Activated CD4-positive, CD25-positive, alpha-beta regulatory T cell treated with anti-CD3 and anti-CD28 coated beads, Interleukin-2, amount 50 U/mL, for 16 hours (primary cell): ENCODE measurements at places on chromosomes 12 and 14.

DNA sequence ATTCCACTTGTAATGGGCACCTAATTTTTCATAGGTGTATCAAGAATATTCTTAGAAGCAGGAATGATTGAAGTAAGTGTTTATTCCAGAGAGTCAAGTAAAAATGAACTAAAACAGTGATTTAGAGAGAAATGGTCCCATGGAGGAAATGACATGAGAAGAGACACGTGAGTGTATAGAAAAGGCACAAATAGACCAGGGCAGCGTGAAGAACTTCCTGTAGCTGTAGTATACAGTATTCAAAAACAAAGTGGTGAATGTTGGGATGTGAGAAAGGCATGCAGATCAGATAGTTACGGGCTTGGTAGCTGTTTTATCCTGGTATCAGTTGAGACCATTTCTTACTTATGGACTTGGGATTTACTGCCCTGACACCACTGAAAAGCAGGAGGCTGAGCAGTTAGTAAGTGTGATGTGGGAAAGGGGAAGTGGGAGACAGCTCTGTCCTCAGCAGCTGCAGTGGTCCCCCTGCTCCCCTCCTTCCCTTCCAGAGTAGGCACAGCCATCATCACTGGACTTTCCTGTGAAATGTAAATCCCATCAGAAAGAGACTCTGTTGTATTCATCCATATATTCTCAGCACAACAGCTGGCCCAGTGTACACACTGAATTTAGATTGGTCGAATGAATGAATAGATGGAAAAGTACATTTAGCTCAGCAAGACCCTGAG lies 16.8 kb upstream of the TESPA1 start:
- DNase-seq, result no peak

GRCh38 chr12:46915082-46915481 lies 89.3 kb upstream of the SLC38A4 start:
- no peak for DNase-seq

GRCh38 chr14:58540749-58541632 lies 96.8 kb upstream of the DACT1 start:
- no peak for DNase-seq

- no peak for DNase-seq
Observed at GRCh38 chr12:101923045-101923718, 45.8 kb downstream of the DRAM1 start.

GRCh38 chr14:92105893-92106142 lies 564 bp downstream of the ATXN3 start:
- no peak for DNase-seq

DNA sequence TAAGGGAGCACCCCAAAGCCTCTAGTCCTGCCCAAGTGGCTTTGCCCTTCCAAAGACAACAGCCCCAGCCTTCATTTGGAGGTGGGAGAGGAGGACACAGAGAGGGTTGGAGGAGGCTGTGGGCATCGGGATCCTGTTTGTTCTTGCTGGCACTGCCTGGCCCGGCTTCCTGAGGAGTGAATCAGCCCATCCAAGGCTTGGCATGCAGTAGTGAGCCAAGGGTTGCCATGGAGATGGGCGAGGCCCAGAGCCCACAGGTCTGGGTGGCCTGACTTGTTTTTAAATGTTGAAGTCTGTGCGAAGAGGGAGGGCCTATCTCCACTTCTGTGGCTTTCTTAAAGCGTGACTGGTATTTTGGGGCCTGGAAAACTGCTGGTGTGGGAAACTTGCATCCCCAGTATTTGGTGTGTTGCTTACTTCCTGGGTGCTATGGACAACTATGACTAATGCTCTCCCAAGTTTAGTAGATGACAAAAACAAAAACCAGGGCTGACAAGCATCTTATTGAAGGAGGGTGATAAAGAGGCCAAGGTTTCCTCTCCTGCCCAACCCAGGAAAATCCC lies 15.8 kb downstream of the CD9 start:
- DNase-seq, result no peak

- no peak for DNase-seq
Observed at GRCh38 chr12:19527866-19528265, 88.6 kb downstream of the AEBP2 start.

DNA sequence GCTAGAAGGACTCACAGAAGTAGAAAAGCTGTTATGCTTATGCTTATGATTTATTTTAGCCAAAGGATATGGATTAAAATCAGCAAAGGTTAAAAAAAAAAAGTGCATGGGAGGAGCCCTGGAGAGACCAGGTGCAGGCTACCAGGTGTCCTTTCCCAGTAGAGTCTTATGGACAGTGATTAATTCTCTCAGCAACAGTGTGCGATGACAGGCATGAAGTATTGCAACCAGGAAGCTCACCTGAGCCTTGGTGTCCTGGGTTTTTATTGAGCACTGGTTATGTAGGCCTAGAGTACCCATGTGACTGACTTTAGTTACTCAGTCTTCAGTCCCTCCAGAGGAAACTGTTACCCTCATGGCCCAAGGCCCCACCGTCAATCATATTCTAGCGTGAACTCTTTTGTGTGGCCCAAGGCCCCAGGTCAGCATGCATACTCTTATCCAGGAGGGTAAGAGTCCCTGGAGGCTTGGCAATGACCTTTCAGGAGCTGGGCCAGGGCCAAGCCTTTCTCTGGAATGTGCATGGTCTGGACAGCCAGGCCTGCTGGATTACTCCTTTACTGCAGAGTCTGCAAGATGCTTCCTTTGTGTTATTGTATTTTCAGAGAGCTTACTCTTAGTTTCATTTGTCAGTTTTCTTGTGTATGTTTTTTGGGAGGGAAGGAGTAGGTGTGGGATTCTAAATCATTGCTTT lies 69.6 kb upstream of the RD3L start:
- DNase-seq, result no peak

DNA sequence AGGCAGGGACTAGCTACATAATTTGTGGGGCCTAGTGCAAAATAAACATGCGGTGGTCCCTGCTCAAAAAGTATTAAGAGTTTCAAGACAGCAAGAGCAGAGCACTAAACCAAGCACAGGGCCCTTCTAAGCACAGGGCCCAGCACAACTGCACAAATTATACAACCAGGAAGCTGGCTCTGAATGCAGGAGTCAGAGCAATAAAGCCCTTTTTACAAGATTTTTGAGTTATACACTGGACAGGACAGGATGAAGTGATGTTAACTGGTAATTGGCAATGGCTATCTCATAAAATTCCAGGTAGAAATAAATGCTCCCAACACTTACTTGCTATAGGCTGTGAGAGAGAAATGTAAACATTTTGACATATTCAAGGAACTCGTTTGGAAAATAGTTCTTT lies 86.2 kb upstream of the GPHB5 start:
- DNase-seq, result no peak

DNA sequence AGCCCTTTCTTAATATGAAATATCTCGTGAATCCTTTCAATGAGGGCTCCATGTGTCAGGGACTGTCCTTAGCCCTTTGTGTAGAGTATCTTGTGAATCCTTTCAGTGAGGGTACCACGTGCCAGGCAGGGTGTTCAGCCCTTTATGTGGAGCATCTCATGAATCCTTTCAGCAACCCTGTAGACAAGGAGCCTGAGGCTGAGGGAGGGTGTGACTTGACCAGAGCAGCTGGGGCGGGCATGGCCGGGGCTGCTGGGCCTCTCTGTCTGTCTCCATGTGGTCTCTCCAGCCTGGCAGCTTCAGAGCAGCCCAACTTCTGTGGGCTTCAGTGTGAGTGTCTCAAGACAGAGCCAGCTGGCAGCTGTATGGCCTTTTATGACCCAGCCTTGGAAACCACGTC lies 140.2 kb downstream of the AACS start:
- DNase-seq, result no peak

- DNase-seq, result no peak
Observed at GRCh38 chr12:130663514-130663913, 52.6 kb downstream of the RIMBP2 start.

DNA sequence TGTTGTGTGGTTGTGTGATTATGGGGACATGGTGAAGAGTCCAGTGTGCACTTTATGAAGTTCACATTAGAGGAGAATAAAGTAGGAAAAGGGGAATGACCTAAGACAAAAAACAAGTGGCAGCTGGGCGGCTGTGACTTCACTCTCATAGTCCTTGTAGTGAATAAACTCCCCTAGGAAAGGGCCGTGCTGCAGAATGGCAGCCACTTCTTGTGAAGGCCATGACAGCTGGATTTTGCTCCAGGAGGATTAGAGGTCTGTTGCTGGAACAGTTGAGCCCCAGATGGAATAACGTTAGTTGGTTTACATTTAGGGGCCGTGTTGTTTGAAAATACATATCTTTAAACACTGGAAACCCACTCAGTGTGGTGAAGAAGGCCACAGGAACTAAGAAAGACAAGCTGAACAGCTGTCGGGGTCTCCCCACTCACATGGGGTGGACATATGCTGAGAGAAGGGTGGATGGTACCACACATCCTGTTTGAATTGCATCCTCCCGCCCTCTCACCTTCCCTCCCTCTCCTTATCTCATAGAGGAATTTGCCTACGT lies 276.9 kb downstream of the CACNA1C start:
- no peak for DNase-seq

GRCh38 chr12:1744932-1745331 lies 54.1 kb downstream of the ADIPOR2 start:
- no peak for DNase-seq

DNA sequence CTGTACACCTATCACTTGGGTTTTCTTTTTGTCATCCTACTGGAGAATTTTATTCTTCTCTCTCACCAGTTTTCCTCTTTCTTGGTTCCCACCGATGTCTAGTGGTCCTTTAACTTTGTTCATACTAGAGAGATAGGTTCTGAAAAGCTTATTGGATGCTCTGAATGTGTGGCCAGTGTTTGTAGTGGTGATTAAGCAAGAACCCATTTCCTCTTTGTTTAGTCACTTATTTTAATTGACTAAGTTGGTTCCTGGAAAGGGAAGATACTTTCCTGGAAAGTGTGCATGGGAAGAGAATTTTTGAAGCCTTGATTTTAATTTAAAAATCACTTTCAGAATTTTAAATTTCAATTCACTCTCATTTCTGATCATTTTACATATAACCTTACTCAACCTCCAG lies 127.2 kb downstream of the OTOGL start:
- no peak for DNase-seq

DNA sequence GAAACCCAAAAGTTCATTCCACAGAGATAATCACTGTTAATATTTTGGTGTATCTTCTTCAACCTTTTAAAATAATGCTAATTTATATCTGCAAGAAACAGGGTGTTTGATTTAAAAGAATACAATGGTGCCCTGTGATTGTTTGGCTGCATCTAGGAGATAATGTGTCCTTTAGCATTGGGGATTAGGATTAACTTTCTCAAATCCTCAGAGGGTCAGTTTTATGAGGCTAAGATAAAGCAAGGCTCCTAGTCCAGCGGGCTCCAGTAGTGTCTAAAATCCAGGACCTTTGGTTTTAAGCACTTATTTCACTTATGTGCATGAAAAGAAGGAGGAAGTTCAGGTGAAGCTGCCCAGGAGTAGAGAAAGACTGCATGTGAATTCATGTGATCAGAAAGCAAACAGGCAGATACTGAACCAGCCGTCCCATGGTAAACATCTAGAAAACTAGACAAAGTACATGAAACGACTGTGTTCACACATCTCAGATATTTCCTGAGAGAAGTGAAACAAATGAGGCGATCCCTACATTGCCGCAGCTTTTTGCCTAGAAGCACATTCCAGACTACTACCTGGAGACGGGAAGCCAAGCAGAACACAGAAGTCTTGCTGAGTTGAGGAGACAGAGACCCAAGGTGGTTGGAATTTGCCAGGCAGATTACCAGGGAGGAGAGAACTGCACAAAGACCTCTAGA lies 129.1 kb upstream of the MAX start:
- DNase-seq, result no peak

- no peak for DNase-seq
Observed at GRCh38 chr12:59500915-59501314, 94.9 kb upstream of the SLC16A7 start.

GRCh38 chr12:130041983-130042812 lies 120.1 kb upstream of the FZD10 start:
- no peak for DNase-seq

DNA sequence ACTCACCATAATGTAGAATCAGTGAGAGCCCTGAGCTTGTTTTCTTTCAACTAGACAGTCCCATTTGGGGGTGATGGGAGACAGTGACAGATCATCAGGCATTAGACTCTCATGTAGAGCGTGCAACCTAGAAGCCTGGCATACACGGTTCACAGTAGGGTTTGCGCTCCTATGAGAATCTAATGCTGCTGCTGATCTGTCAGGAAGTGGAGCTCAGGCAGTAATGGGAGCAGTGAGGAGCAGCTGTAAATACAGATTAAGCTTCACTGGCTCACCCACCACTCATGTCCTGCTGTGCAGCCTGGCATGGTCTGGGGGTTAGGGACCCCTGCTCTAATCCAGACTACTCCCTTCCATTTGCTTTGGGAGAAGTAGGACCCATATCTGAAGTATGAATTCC lies 55.6 kb downstream of the FNTB start:
- no peak for DNase-seq

DNA sequence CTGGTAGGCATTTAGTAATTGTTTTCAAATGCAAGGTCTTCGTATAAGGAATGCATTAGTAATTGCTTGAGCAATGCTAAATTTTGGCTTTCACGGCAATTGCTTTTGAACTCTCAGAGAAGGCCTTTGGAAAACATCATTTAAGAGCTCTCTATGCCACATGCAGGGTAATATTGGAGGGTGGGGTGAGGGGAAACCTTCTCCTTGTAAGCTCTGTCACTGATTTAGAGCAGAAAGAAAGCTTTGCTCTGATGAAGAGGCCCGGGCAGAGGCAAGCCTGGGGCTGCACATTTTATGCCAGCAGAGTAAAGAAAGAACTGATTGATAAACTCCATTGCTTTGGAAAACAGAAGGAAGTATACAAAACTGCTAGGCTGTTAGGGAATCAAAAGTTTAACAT lies 70.9 kb downstream of the TRIM9 start:
- DNase-seq, result no peak

DNA sequence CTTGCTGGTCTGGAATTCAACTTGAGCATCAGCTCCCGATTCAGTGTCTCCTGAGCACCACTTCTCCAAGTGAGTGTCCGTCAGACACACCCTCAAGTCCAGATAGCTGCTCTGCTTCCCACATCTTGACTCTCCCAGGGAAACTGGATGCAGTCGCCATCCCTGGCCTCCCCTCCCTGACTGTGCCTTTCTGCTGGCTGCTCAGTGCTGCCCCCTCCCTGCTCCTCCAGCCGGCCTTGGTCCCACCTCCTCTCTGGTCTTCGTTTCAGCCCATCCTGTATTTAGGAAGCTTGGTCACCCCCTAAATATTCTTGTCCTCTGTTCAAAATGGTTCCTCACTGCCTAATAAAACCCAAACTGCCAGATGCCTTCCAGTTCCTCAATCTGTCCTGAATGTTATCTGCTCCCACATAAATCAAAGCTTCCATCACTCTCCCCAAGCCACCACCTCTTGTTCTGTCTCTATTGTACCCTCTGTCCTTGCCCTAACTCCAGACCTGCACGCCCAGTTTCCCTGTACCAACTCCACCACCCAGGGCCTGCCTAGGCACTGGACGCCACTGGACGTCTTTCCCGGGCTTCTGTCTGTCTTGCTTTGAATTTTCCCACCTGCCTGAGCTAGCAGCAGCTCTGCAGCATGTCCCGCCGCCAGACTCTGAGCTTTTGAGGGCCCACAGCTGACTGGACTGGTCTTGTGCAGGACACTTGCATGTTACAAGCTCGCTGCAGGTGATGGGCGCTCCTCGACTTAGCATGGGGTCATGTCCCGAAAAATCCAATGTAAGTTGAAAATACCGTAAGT lies 33.8 kb downstream of the CCDC92 start:
- DNase-seq, result no peak

GRCh38 chr14:25136811-25137210 lies 86.9 kb upstream of the STXBP6 start:
- DNase-seq, result no peak

- DNase-seq, result no peak
Observed at GRCh38 chr12:59005193-59005955, 85.1 kb upstream of the LRIG3 start.
